Stimulated activated CD4-positive, alpha-beta T cell treated with anti-CD3 and anti-CD28 coated beads, Interleukin-4, amount 100 ng/mL, for 48 hours (primary cell): ENCODE measurements at places on chromosomes 16 and 17.

- no peak for DNase-seq
These were observed 282.4 kb upstream of the EEF2KMT start for GRCh38 chr16:5379954-5380353.

DNA sequence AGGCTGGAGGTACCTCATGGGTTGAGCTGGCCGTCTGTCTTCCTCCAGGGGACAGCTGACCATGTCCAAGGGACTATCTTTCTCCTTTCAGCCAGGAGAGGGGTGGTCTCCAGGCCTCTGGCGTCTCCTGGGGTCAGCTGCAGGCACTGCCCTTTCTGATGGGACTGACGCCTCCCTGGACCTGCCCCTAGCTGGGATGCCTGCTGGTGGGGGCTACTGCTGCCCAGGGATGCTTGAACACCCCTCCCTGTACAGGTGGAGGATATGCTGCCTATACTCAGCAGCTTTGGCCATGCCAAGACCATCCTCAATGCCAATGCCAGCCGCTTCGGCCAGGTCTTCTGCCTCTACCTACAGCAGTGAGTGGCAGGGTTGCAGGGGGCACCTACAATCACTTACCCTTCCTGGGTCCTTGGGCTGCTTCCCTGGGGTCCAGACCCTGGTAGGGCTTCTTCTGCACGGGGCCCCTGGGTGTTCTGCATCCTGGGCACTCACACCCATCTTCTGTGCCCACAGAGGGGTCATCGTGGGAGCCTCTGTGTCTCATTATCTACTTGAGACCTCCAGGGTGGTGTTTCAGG lies 4.2 kb downstream of the MYO15B start:
- no peak for DNase-seq

DNA sequence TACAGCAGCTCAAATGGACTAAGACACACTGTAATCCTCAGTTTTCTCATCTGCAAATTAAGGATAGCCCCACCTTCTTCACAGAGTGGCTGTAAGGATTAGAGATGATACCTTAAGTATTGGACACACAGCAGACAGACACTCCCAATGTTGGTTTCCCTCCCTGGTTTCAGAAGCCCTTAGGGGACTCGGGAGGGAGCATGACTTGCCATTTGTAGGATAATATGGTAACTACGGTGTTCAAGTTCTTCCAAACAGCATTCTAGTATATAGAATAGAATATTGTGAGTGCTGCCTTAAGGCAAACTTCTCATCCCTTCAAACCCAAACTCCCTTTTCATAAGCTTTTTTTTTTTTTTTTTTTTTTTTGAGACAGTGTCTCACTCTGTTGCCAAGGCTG lies 101.9 kb downstream of the COPRS start:
- DNase-seq: no peak

DNA sequence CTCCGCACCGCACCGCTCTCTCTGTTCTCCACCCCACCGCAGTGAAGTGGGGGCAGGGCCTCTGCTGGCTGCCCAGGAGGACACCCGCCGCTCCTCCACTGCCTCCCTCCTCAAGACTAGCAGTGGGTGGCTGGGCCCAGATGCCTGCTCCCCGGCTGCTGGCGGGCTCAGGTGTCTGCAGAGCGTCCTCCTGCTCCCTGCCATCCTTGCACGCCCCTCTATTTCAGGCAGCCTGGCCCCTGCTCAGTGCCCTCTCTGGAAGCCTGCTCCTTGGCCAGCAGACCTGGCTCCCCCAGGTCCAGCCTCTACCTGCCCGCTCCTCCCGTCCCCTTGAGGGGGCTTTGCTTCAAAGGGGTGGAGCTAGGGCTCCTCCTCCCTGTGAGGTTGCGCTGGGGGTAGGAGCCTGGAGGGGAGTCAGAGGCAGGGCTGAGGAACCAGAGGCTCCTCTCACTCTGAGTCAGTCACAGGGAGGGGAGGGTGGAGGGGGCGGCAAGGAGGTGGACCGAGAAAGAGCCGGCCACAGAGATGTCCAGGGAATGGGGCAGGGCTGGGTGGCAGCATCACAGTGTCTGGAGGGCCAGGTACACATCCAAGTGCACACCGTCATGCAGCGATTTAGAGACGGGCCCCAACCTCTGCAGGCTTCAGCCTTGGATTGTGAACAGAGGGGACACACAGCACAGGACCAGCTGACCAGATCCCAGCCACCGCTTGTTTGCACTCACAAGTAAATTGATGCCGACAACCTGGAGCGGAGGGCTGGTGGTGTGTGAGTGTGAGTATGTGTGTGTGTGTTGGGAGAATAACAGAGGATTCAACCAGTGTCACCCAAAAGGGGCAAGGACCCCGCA lies 9.8 kb upstream of the TMEM92 start:
- DNase-seq: no peak

- DNase-seq: no peak
These were observed 3.4 kb upstream of the DHRS13 start for GRCh38 chr17:28906276-28906675.

- DNase-seq: no peak
These were observed 543 bp downstream of the TMUB2 start for GRCh38 chr17:44187131-44187899.

DNA sequence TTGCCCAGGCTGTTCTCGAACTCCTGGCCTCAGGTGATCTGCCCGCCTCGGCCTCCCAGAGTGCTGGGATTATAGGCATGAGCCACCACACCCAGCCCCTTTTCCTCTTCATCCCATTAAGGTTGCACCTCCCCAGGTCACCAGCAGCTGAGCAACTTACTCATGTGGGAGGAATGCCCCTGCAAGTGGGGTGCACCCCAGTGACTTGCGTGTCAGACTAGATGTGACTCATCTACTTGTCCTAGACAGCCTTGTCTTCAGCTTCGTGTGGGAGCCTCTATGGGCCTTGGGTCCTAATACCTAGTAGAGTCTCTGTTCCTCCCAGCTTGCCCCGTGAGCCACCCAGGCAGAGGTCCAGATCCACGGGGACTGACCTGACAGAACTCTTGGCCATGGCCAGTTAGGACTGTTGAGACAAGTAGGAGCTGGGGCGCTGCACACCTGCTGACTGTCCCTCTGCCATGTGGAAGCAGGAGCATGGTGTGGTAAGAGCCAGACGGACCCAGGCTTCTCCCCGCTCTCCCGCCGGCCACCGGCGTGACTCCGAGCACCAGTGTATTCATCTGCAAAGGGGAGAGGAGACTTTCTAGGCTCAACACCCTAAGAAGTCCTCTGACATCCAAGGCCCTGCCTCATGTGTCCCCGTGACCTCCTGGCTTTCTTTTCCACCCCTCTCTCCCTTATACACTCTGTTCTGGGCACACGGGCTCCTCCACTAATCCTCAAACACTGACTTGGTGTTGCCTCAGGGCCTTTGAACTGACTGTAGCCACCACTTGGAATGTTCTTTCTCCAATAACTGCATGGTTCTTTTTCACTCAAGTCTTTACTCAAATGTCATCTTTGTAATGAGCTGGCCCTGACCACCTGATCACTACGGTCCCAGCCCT lies 11.6 kb upstream of the CBX4 start:
- DNase-seq: no peak

GRCh38 chr17:77178563-77178962 lies 37.8 kb downstream of the SEC14L1 start:
- no peak for DNase-seq

DNA sequence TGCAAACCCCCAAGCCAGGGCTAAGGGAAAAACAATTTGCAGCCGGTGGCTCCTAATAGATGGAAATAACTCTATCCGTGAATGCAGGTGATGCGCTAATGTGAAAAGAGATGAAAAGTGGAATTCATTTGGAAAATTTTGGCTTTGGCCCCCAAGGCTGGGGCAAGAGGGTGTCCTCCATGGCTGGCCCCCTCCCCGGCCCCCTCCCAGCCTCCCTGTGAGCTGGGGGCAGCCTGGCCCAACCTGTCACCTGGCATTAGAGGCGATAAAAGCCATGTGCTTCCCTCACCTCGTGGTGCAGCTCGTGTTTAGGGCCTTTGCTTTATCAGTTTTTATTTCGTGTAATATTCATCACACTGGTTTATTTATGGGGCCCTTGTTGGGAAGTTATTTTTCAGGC lies 267.2 kb downstream of the ENGASE start:
- DNase-seq: no peak

GRCh38 chr16:22705799-22706198 lies 108.2 kb upstream of the HS3ST2 start:
- DNase-seq: no peak

GRCh38 chr17:8865385-8865784 lies 2.1 kb downstream of the PIK3R6 start:
- no peak for DNase-seq

DNA sequence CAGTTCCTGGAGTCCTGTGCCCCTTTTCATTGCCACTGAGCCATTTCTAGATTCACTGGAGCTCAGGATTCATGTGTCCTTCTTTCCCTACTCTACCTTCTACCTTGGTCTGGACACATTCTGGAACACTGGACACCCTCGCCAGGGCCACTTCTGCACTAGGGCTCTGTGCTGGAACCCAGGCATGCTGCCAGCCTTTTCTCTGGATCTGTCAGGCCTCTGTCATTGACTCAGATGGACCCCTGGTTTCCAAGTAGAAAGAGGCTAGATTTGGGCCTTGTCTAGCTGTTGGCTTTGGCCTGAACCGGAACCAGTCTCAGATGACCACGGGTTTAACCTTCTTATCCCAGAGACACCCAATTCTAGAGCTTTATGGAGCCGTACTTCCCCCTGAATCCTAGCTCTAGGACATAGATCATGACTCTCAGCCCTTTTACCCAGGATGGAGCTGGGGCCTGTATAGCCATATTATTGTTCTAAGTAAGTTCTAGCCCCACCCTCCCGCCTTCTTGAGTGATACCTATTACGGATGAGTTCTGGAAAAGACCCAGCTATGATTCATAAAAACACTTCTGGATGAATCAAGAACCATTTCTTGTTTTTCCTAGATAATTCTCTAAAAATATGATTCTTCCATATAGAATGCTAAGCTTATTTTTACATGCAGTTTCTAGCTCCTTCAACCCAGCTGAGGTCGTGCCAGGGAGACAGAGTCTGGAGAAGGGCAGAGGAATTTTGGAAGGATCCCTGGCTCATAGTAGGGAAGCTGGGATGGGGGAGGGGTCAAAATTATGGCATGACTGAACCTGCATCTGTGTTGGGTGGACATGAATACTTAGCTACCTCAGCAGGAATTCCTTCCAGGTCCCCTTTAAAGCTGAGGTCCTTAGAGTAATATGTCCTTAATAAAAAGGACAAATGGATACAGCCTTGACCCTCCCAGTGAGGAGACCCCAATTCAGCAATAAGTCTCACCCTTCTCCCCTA lies 1.1 kb upstream of the CHRNB1 start:
- DNase-seq: no peak

- DNase-seq: no peak
These were observed 723 bp downstream of the TMEM186 start for GRCh38 chr16:8796469-8797363.

- DNase-seq: no peak
These were observed 69.9 kb downstream of the AKAP1 start for GRCh38 chr17:57154921-57155320.

DNA sequence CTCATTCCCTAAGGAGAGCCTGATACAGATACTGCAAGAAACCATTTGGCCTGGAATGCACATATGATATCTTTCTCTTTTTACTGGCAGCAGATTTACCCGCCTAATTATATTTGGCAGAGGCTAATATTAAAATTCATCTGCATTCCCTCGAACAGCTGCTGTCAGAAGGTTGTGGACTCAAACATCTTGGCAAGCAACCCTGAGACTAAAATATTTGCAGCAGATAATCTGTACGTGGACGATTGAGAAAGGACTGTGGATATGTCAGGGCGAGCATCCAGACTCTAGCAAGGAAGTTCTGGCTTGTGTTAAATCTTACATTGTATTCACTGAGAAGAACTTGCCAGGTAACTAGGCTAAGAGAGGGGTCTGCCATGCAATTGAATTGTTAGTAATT lies 65.2 kb downstream of the SNX20 start:
- no peak for DNase-seq

DNA sequence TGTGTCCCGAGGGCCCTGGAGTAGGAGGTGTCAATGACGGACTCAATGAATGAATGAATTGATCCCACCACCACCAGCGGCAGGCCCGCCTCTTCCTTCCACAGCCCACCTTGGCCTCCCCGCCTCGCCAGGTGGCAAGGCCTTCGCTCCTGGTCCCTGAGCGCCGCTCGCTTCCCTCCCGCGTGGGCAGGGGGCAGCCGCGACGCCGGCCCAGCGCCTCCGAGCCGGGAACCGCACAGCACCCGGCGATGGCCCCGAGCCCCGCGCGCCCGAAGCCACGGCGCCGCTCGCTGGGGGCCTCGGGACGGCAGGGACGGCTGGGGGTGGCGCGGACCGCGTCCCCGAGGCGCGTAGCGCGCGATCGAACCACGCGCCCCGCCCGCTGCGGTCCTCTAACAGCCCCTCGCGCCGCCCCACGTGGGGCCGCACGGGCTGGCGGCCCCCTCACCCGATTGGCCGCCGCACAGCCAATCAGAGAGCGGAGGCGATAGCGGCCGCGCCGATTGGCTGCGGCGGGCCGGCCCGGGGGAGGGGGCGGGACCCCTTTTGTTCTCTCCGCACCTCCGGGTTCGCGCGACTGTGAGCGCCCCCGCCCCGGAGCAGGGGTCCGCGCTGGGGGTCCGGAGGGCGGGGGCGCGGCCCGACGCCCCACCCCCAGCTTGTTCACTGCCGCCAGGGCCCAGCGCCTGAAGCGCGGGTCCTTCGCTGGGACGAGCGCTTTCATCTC lies 31.4 kb downstream of the ACTG1 start:
- peak; percentile 45 for DNase-seq

- DNase-seq: no peak
These were observed 171.4 kb upstream of the DYNLRB2 start for GRCh38 chr16:80369138-80369958.

- no peak for DNase-seq
These were observed 27.0 kb downstream of the MRTFB start for GRCh38 chr16:14098081-14098480.

DNA sequence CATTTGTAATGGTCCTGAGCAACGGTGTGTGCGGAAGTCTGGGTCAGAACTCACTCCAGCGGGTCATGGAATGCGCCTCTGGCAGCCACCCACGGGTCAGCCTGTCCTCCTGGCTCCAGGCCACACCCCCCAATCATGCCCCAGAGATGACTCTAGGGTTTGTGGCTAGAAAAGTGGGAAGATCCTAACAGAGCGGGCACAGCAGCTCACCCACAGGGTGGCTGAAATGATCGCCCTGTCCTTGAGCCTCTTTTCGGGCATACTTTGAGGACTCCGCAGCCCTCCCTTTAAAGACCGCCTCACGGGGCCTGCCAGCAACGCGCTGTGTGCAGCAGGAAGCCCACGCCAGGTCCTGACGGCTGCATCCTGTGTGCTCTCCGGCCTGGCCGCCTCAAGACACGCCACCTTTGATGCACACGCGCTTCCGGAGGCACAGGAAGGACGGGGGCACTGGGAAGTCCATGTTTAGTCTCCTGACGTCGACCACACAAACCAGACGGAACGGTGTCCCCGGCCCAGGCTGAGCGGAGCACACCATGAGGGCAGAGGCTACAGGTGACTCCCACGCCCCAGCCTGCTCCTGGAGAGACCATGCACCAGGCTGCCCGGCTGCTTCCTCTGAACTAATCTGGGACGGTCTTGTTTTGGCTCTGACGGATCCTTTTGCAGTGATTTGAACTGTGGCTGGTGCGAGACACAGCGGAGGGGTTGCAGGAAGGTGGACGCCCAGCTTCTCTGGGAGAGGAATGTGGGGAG lies 92.9 kb downstream of the TBC1D16 start:
- no peak for DNase-seq

- DNase-seq: no peak
These were observed 1.8 kb downstream of the CCDC43 start for GRCh38 chr17:44687756-44688155.

- DNase-seq: no peak
These were observed 56.8 kb upstream of the ZNF423 start for GRCh38 chr16:49912721-49913120.

- DNase-seq: no peak
These were observed 9.0 kb downstream of the CBFA2T3 start for GRCh38 chr16:88967830-88968588.
